ENCODE measurements at places on chromosomes 12 and 14. TPM values are rescaled to one million over a fixed set of nuclear protein-coding genes. Genes with fewer than 3 reads are reported as not detected.

- DNase-seq: no peak
Measured at GRCh38 chr14:75371297-75371696, 56.5 kb upstream of the JDP2 start.

- no peak for DNase-seq
Measured at GRCh38 chr12:68279227-68280054, 26.0 kb upstream of the IL22 start.

DNA sequence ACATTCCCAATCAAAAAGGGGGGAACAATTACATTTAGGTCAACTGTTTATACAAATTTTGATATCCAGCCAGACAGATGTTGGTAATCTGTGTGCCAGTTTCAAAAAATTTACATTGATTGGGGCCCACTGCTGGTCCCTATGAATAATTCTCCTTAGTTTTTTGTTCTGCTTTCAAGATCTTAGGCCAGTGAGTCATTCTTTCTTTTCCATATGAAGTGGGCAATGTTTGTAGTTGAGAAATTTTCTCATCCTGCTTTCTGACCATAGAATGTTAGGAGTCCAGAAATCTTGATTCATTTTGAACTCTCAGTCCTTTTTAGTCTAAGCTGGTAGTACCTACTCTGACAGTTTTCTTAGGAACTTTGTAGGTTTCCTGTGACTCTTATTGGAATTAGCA is 244.3 kb downstream of the DIO2 start:
- DNase-seq: no peak

- no peak for DNase-seq
Measured at GRCh38 chr12:53967421-53967925, 5.5 kb upstream of the HOXC11 start.

- no peak for DNase-seq
Measured at GRCh38 chr12:49079793-49080192, 10.0 kb upstream of the RHEBL1 start.

DNA sequence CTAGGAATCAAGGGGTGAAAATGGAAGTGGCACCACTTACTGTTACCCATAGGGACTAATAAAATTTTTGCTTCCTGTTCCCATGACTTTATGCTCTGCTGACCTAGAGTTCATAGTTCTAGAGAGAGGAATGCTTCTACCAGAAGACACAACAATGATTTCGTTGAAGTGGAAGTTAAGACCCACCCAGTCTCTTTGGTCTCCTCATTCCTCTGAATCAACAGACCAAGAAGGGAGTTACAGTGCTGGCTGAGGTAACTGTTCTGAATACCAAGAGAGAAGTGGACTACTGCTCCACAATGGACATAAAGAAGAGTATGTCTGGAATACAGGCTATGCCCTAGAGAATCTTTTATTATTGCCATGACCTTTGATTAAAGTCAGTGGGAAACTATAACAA is 23.5 kb upstream of the DYRK2 start:
- DNase-seq: no peak

ARMH4 gene
- 0.27 TPM for total RNA-seq

RASAL1 gene
- total RNA-seq: not detected

ELK3 gene
- total RNA-seq: 84.7 TPM

CLEC1A gene
- total RNA-seq: not detected

SPRING1 gene
- total RNA-seq: 22.8 TPM

All from CD4-positive, CD25-positive, alpha-beta regulatory T cell (primary cell).